Thymus (tissue), 14 donors: ENCODE measurements at places on chromosomes 7 and 10. TPM values are rescaled to one million over a fixed set of nuclear protein-coding genes. Genes with fewer than 3 reads are reported as not detected.

The PMS2 gene
- 8.3 TPM for polyA plus RNA-seq

The NUTM2B gene
- 0.09 TPM for polyA plus RNA-seq

The NANOS1 gene
- 3.2 TPM for polyA plus RNA-seq

The LUC7L2 gene
- 108 TPM for polyA plus RNA-seq

The ENTPD1 gene
- 8.2 TPM for polyA plus RNA-seq
